Articular chondrocyte of knee joint (primary cell): ENCODE measurements at places on chromosomes 16 and 17. TPM values are rescaled to one million over a fixed set of nuclear protein-coding genes. Genes with fewer than 3 reads are reported as not detected.

PPP1R27 gene
- not detected in 2 replicates for total RNA-seq

C17orf78 gene
- not detected in 2 replicates for total RNA-seq

MYCBPAP gene
- 1.8 and 2.5 TPM in 2 replicates for total RNA-seq

C16orf46 gene
- 0.52 and 0.54 TPM in 2 replicates for total RNA-seq

CTRL gene
- total RNA-seq = 0.13 and 0.32 TPM in 2 replicates

SDR42E1 gene
- 6.8 and 9.9 TPM in 2 replicates for total RNA-seq

PSMB3 gene
- total RNA-seq = 236 and 243 TPM in 2 replicates

NPIPB9 gene
- 6.1 and 6.7 TPM in 2 replicates for total RNA-seq

PRKCA gene
- 54.9 and 64.3 TPM in 2 replicates for total RNA-seq

C16orf78 gene
- not detected in 2 replicates for total RNA-seq

RAB26 gene
- total RNA-seq = 0.65 and 0.86 TPM in 2 replicates

CLDN9 gene
- total RNA-seq = not detected in 2 replicates

CES1 gene
- 3.7 and 4.8 TPM in 2 replicates for total RNA-seq

NOTUM gene
- not detected in 2 replicates for total RNA-seq

ALDOC gene
- total RNA-seq = 38.7 and 48.5 TPM in 2 replicates

GSG1L2 gene
- not detected in 2 replicates for total RNA-seq

UTS2R gene
- not detected in 2 replicates for total RNA-seq

EVPLL gene
- not detected in 2 replicates for total RNA-seq

CRHR1 gene
- total RNA-seq = not detected in 2 replicates

HEATR9 gene
- not detected in 2 replicates for total RNA-seq

TEDC2 gene
- total RNA-seq = 1.8 TPM in 2 replicates

ABCA10 gene
- total RNA-seq = 1.2 and 2.9 TPM in 2 replicates

C16orf54 gene
- total RNA-seq = not detected in 2 replicates

KRT15 gene
- total RNA-seq = 0.11 TPM in 1 of 2 replicates, not detected in the other

PITPNC1 gene
- total RNA-seq = 7.2 and 8.5 TPM in 2 replicates

KCNJ2 gene
- 1.2 and 2.3 TPM in 2 replicates for total RNA-seq

VPS35 gene
- total RNA-seq = 159 and 166 TPM in 2 replicates

TEKT5 gene
- 0.13 and 0.22 TPM in 2 replicates for total RNA-seq

GPRC5B gene
- 1.3 TPM in 2 replicates for total RNA-seq

GINS2 gene
- total RNA-seq = 2.9 and 5.0 TPM in 2 replicates

SDK2 gene
- 7.1 and 8.1 TPM in 2 replicates for total RNA-seq

CDH1 gene
- 0.11 TPM in 1 of 2 replicates, not detected in the other for total RNA-seq
